8988T (cell line): ENCODE measurements at places on chromosomes 7 and 10.

GRCh38 chr7:111511845-111512244 is 50.4 kb downstream of the IMMP2L start:
- no peak for DNase-seq

DNA sequence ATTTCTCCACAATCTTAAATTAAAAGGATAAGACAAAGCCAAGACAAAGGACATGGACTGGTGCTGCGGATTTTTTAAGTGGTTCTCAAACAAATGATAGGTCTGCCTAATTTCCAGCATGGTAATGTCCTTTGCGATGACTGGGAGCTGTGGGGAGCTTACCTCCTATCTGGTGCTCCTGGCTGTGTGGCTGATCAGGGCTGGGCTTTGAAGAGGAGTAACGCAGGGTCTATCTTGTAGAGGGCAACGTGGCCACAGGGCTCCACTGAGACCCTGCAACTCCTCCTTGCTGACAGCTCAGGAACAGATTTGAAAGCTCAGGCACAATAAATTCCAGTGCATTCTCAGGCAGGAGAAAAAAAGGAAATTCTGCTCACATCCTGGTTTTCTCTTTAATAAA is 103.1 kb upstream of the SFMBT2 start:
- DNase-seq: no peak

DNA sequence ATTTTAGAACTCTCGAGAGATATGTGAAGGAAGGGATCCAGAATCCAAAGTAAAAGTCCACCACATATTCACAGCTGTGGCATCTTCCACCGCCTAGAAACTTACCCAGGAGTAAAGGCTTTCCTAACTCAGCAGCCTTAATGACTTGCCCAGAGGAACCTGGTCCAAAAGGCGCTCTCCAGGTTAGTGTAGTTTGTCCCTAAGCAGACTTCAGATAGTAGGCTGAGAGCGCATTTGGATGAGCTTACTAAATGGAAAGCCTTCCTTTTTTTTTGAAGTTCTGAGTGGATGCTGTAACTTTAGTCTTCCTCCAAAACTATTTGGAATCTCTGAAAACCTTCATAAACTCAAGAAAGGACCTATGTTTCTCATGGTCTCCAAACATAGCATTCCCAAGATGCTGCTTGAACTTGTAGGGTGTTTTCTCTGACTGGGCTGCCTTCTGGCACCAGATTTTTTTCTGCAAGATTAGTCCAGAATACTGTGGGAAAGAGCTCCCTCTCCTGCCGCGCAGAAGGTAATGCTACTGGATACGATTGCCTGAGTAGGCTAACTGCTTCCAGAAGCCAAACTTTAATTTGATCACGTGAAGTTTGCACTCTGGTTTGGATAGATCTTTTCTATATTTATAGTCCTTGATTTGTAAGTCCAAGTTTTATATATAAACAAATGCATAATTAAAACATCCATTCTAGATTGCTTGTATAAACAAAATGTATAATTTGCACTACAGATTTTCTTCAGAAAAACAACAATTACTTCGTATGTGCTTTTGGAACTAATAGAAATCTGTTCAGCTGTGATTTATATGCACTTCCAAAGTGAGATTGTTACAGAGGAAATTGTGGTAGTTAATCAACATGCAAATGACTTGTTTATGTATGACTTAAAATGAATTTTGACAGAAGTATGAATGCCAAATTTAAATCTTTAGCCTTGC is 19.6 kb upstream of the GPR37 start:
- no peak for DNase-seq

GRCh38 chr10:104913390-104913789 is 272.3 kb downstream of the SORCS3 start:
- DNase-seq: no peak

DNA sequence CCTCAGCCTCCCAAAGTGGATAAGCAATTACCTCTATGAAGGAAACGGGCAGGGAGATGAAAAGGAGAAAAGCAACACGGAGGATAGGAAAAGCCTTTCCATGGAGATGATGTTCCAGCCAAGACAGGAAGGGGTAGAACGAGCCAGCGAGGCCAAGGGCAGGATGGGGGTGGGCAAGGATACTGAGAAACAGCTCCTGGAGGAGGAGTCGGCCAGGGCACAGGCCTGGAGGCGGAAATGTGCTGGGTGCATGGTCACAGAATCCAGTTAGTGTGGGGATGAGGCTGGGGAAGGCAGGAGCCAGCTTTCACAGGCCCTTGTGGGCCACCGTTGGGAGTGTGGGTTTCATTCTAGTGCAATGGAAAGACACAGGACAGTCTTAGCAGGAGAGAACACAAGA is 162.6 kb downstream of the JAZF1 start:
- no peak for DNase-seq
